Colonic mucosa (tissue), 4 donors: ENCODE measurements at places on chromosomes 12 and 14.

DNA sequence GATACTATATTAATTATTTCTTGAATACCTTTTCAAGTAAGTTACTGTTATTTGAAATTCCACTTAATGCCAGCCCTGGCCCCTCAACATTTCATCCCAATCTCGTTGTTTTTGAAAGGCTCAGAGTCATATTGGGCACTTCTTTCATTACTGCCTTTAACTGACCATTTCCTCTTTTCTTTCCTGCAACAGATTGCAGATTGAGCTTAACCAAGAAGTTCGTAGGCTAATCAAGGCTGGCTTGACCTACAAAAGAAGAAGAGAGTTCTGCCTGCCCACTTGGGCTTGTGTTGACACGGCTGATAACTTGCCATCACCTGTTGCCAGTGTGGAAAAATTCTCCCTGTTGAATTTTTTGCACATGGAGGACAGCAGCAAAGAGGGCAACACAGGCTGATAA is 91.0 kb downstream of the FLRT2 start:
- DNase-seq, result no peak
- no peak overlapping the region for H3K4me3 ChIP-seq
- H3K4me1 ChIP-seq, result no peaks in the 10 kb centered on the region
- H3K27ac ChIP-seq, result no peak overlapping the region
- H3K36me3 ChIP-seq, result no peaks in the 10 kb centered on the region

DNA sequence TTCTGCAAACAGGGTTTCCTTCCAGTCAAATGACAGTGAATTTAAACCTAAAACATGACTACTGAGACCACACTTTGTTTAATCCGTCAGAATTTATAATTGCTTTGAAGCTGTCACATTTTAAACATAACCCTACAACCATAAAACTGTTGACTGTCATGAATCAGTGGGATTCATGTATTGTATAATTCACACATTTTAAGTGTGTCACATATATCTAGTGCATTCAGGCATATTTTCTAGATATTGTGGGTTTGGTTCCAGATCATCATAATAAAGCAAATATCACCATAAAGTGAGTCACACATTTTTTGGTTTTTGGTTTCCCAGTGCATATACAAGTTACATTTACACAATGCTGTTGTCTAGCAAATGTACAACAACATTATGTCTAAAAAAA is 304.4 kb downstream of the TMEM132D start:
- H3K4me1 ChIP-seq, result no peaks in the 10 kb centered on the region
- no peak overlapping the region for H3K4me3 ChIP-seq

- no peaks in the 10 kb centered on the region for H3K36me3 ChIP-seq
- DNase-seq, result no peak
- no peak overlapping the region for H3K27ac ChIP-seq
- no peaks in the 10 kb centered on the region for H3K27me3 ChIP-seq
These were observed 123.4 kb downstream of the TTC7B start for GRCh38 chr14:90692826-90693225.

- H3K4me3 ChIP-seq, result no peak overlapping the region
- no peak for DNase-seq
- H3K27me3 ChIP-seq, result no peaks in the 10 kb centered on the region
These were observed 35.3 kb downstream of the MSRB3 start for GRCh38 chr12:65313719-65314317.

DNA sequence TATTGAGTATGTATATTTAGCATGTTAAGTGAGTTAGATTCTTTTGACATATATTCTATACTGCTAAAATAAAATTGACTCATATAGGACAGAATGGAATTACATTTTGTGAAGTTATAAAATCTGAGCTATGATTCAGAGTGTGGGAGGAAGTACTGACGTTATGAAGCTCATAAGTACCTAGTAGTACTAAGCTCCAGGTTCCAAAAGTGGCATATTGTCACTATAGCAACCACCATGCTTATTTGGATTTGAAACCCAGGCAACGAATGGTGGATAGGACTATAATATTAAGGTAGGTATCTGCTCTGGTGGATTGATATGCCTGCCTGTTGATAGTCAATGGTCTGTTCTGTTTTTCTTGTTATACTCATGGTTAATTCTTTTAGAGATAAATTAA is 2.2 kb upstream of the FBXO33 start:
- H3K4me3 ChIP-seq, result no peak overlapping the region
- DNase-seq, result no peak
- H3K27me3 ChIP-seq, result no peaks in the 10 kb centered on the region
- no peaks in the 10 kb centered on the region for H3K36me3 ChIP-seq

- H3K4me1 ChIP-seq, result no peaks in the 10 kb centered on the region
- DNase-seq, result no peak
- H3K27me3 ChIP-seq, result no peaks in the 10 kb centered on the region
- no peaks in the 10 kb centered on the region for H3K36me3 ChIP-seq
- no peak overlapping the region for H3K4me3 ChIP-seq
These were observed 18.2 kb upstream of the ETV6 start for GRCh38 chr12:11631288-11631687.

GRCh38 chr12:41950455-41950854 is 194.2 kb downstream of the GXYLT1 start:
- H3K27me3 ChIP-seq, result no peaks in the 10 kb centered on the region
- H3K4me3 ChIP-seq, result no peak overlapping the region
- no peak overlapping the region for H3K27ac ChIP-seq

- H3K27ac ChIP-seq, result no peak overlapping the region
- H3K36me3 ChIP-seq, result no peaks in the 10 kb centered on the region
- H3K27me3 ChIP-seq, result no peaks in the 10 kb centered on the region
- H3K4me3 ChIP-seq, result no peak overlapping the region
- DNase-seq, result no peak
- no peaks in the 10 kb centered on the region for H3K4me1 ChIP-seq
These were observed 33.4 kb upstream of the DCN start for GRCh38 chr12:91215940-91216454.

- H3K27ac ChIP-seq, result no peak overlapping the region
- DNase-seq, result no peak
- no peaks in the 10 kb centered on the region for H3K27me3 ChIP-seq
- H3K4me1 ChIP-seq, result no peaks in the 10 kb centered on the region
- no peaks in the 10 kb centered on the region for H3K36me3 ChIP-seq
These were observed 202.2 kb upstream of the HMGA2 start for GRCh38 chr12:65622056-65622455.

- no peak overlapping the region for H3K4me3 ChIP-seq
- no peaks in the 10 kb centered on the region for H3K4me1 ChIP-seq
- no peaks in the 10 kb centered on the region for H3K27me3 ChIP-seq
- H3K27ac ChIP-seq, result no peak overlapping the region
These were observed 25.6 kb downstream of the EMP1 start for GRCh38 chr12:13222076-13222475.
